ENCODE measurements at places on chromosomes 3 and 15. TPM values are rescaled to one million over a fixed set of nuclear protein-coding genes. Genes with fewer than 3 reads are reported as not detected.

Gene CBLB
- polyA plus RNA-seq, result 10.1 TPM

Gene SCN5A
- 1.9 TPM for polyA plus RNA-seq

Gene BUB1B
- polyA plus RNA-seq, result 13.6 TPM

Gene PRICKLE2
- 4.1 TPM for polyA plus RNA-seq

Gene PEX5L
- polyA plus RNA-seq, result not detected

Gene SV2B
- polyA plus RNA-seq, result not detected

Gene HTR3E
- not detected for polyA plus RNA-seq

Gene GOLGA8R
- 0.46 TPM for polyA plus RNA-seq

Gene FOXB1
- not detected for polyA plus RNA-seq

Gene SCN11A
- not detected for polyA plus RNA-seq

Gene TMEM108
- polyA plus RNA-seq, result 2.7 TPM

Gene MESP2
- polyA plus RNA-seq, result 0.32 TPM

Gene AHSG
- not detected for polyA plus RNA-seq

Gene AADAC
- not detected for polyA plus RNA-seq

Gene GNB5
- 25.3 TPM for polyA plus RNA-seq

Gene MITF
- 5.4 TPM for polyA plus RNA-seq

Gene IGSF10
- polyA plus RNA-seq, result 0.03 TPM

Gene ANKDD1A
- polyA plus RNA-seq, result 4.9 TPM

Gene IL17RD
- polyA plus RNA-seq, result 0.92 TPM

Gene B3GALNT1
- polyA plus RNA-seq, result 5.6 TPM

Gene MAP6D1
- polyA plus RNA-seq, result 5.2 TPM

Gene CXCR6
- polyA plus RNA-seq, result not detected

Gene FBXL2
- 14.4 TPM for polyA plus RNA-seq

Gene CADM2
- polyA plus RNA-seq, result not detected

Gene SCAANT1
- polyA plus RNA-seq, result not detected

Gene ALDH1L1
- polyA plus RNA-seq, result not detected

Gene UPK1B
- 0.40 TPM for polyA plus RNA-seq

Gene CAMP
- polyA plus RNA-seq, result not detected

Gene SMCO1
- polyA plus RNA-seq, result not detected

Gene ECE2
- not detected for polyA plus RNA-seq

Gene FAM98B
- 7.9 TPM for polyA plus RNA-seq

All from IMR-90 (cell line).